ENCODE measurements at places on chromosomes 13 and 19. TPM values are rescaled to one million over a fixed set of nuclear protein-coding genes. Genes with fewer than 3 reads are reported as not detected.

GRCh38 chr19:45506246-45506988, 862 bp upstream of the VASP start:
- peak; percentile 96 for DNase-seq

DNA sequence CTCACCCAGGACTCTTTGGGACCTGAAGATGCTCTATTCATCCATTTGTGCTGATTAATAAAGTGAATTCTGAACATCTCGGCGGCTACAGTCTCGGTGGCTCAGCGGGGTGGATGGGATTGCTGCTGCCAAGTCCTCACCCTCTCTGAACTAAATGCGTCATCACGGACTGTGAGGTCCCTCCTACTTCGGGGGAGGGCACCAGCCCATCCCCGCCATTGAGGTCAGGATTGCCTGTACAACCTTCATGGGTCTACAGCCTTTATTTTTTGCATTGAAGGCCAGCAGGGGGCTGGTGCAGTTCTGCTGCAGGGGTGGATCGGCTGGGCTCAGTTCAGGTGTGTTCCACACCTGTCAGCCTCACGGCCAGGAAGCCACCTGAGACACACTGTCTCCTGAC, 181.8 kb downstream of the COL4A1 start:
- DNase-seq, result no peak

- no peak for DNase-seq
Observed at GRCh38 chr13:112510002-112510780, 77.8 kb downstream of the TUBGCP3 start.

DNA sequence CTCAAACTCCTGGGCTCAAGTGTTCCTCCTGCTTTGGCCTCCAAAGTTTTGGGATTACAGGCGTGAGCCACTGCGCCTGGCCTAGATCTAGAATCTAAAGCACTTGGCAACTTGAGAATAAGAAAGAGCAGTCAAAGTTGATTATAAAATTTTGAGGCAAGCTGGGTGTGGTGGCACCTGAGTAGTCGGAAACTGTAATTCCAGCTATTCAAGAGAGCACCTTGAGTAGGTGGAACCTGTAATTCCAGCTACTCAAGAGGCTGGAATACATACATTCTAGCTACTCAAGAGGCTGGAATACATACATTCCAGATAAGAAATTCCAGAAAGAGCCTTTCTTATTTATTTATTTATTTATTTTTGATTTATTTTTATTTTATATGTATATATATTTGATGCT, 8.3 kb upstream of the NAA16 start:
- DNase-seq, result no peak

- DNase-seq, result no peak
Observed at GRCh38 chr13:94308832-94309231, 170.7 kb downstream of the DCT start.

Gene DNAAF3
- 1.6 TPM for total RNA-seq

Gene UBE2M
- total RNA-seq, result 60.7 TPM

Gene PROZ
- not detected for total RNA-seq
